ENCODE measurements at places on chromosomes 6 and 20. TPM values are rescaled to one million over a fixed set of nuclear protein-coding genes. Genes with fewer than 3 reads are reported as not detected.

The MCHR2 gene
- not detected for total RNA-seq

The PSORS1C1 gene
- total RNA-seq = 5.7 TPM

The KHDC1 gene
- total RNA-seq = 4.0 TPM

The CFAP61 gene
- 0.37 TPM for total RNA-seq

The STXBP5 gene
- 12.7 TPM for total RNA-seq

The SUPT3H gene
- total RNA-seq = 4.8 TPM

The PROKR2 gene
- not detected for total RNA-seq

Data from A549 treated with DMSO at 1 μM for 4 hours (cell line).